ENCODE measurements at places on chromosomes 13 and 19.
A peak's percentile ranks its signal among the peaks of the same experiment; 100 is the strongest.

DNA sequence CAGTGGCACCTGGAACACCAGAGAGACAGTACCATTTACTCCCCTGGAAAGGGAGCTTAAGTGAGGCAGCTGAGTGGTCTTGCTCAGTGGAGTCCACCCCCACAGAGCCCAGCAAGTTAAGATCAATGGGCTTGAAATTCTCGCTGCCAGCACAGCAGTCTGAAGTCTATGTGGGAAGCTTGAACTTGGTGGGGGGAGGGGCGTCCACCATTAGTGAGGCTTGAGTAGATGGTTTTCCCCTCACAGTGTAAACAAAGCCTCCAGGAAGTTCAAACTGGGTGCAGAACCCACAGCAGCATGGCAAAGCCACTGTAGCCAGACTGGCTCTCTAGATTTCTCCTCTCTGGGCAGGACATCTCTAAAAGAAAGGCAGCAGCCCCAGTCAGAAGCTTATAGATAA, 30.3 kb upstream of the CEACAM4 start:
- no peak for DNase-seq

- DNase-seq: no peak
These were observed 161.4 kb downstream of the STK24 start for GRCh38 chr13:98415326-98416070.

DNA sequence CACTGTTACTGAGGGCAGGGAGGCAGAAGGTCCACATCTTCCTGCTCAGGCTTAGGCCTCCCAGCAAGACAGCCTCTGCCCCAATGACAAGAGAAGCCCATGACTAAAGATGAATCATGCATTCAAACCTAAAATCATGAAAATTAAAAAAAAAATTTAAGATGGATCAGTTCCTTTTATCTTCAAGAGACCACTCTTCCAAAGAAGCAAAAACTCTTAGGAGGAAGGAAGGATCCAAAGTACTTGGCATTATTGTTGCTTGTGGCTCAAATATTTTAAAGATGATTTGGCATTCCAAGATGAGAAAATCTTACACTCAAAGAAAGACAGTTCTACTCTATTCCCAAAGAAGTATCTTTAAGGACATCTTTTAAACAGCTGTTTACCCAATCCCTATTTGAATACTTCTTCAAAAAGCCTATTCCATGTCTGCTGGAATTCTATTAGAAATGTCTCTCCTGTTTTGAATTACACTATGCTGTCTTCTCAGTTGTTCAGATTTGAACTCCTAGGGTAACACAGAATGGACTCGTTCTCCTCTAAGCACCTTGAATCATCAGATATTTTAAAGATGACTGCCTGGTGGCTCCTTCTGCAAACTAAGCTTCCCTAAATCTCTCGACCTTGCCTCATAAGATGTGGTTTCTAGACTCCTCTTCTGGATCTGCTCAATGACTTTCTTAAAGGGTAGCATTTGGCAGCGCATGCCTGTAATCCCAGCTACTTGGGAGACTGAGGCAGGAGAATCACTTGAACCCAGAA, 7.0 kb downstream of the SERP2 start:
- DNase-seq: no peak

GRCh38 chr19:10510301-10510802, 6.9 kb downstream of the S1PR5 start:
- no peak for DNase-seq

GRCh38 chr19:16405091-16405490, 66.7 kb downstream of the EPS15L1 start:
- no peak for DNase-seq

DNA sequence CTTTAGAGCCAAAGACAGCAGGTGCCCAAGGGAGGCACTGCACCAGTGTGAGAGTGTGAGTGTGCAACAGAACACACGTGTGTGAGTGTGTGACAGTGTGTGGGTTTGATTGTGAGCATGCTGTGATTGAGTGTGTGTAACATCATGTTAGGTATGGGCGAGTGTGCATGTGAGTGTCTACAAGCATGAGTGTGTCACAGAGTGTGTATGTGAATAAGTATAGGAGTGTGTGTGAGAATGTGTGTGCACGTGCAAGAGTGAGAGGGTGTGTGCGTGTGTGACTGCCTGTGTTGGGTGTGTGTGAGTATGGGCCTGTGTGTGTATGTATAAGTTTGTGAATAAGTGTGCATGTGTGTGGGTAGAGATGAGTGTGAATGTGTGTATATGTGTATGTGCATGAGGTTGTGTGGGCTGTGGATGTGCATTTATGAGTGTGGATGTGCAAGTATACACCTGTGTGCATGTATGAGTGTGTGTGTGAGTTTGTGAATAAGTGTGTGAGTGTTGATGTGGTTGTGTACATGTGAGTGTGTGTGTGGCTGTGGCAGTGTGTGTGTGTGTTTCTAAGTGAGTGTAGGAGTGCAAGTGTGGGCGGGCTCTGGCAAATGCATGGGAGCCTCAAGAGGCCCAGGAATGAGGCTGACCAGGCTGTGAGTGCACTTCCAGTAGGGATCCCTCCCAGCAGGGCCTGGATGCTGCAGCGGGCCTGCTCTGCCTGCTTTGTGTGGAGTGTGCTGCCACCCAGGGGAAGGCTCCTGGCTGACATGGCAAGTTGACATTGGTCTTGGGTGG, 198.4 kb downstream of the COL4A1 start:
- peak; percentile 66 for DNase-seq

DNA sequence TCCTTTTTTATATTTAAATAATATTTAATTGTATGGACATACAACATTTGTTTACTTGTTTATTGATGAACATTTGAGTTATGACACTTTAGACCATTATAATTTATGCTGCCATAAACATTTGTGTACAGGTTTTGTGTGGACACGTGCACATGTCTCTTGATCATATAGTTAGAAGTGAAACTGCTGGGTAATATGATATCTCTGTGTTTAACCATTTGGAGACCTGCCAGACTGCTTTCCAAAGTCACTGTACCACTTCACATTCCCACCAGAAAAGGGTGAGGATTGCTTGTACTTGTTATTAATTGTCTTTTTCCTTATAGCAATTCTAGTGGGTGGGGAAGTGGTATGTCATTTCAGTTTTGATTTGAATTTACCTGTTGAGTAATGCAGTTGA, 145.6 kb upstream of the KLHL1 start:
- no peak for DNase-seq

- no peak for DNase-seq
These were observed 126.7 kb downstream of the SOX1 start for GRCh38 chr13:112193463-112194166.

DNA sequence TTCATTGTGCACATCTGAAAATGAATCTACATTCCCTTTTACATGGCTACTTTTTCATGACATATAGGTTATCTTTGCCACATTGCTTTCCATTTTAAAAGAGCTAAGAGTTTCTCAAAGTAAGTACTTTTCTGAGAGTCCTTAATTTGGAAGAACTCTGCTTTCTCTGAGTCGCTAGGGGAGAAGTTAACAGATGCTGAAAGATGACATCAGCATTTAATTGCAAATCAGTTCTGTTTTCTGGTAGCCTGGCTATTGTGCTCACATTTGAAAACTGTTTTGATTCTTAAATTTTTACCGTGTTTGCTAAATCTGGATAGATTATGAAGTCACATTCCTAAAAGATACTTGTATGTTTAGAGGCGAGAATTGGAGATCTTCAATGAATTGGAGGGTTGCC, 107.7 kb upstream of the C1QTNF9B start:
- no peak for DNase-seq

- DNase-seq: no peak
These were observed 85.8 kb upstream of the UBL3 start for GRCh38 chr13:29936051-29936813.

- no peak for DNase-seq
These were observed 57.3 kb upstream of the UBL3 start for GRCh38 chr13:29907670-29908069.

DNA sequence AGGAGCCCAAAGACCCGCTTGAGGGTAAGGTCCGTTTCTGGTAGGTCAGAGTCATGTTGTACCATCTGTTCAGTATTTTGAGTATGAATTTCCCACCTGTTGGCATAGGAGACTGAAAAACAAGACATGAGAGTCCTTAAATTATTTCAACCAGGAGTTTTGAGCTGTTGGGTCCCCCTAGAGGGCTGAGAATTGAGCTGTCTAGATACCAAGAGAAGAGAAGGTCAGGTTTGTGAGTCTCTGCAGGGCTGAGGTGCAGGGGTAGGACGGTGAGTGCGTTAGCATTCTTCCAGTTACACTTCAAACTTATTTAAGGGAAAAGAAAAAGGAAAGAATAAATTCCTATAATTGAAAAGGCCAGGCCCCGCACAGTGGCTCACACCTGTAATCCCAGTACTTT, 5.0 kb downstream of the CBLC start:
- DNase-seq: no peak

GRCh38 chr13:111179908-111180760, 65.0 kb downstream of the ARHGEF7 start:
- no peak for DNase-seq

- DNase-seq: no peak
These were observed 54.0 kb downstream of the FLT1 start for GRCh38 chr13:28440774-28441504.

DNA sequence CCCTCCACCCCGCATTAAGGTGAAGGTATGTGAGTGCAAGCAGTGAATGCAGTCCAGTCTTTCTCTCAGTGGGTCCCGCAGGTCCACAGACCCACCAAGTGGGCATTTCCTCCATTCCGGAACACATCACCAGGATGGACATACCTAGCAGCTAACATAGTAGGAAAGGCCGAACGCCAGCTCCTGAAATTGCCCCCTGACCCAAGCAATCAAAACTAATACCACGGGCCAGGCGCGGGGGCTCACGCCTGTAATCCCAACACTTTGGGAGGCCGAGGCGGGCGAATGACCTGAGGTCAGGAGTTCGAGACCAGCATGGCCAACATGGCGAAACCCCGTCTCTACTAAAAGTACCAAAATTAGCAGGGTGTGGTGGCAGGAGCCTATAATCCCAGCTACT, 71.7 kb upstream of the VSTM2B start:
- no peak for DNase-seq

GRCh38 chr13:23509781-23510543, 60.2 kb upstream of the TNFRSF19 start:
- no peak for DNase-seq

DNA sequence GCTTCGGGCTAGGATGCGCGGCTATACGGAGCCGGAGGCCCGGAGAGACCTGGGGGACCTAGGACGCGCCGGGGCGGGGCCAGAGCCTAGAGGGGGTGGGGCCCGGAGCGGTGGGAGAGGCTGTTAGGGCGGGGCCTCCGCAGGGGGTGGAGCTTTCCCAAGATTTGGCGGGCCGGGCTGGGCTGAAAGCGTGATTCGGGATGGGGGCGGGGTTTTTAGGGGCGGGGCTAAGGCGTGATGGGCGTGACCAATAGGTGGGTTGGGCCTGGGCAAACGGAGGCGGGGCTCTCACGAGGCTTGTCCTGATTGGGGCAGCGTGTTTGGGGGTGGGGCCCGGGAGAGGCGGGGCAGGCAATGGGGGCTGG, 439 bp downstream of the RAB11B start:
- peak; percentile 97 for DNase-seq

GRCh38 chr13:76425935-76426334, 460.3 kb downstream of the KCTD12 start:
- DNase-seq: no peak

GRCh38 chr13:95471960-95472359, 80.6 kb upstream of the CLDN10 start:
- no peak for DNase-seq

DNA sequence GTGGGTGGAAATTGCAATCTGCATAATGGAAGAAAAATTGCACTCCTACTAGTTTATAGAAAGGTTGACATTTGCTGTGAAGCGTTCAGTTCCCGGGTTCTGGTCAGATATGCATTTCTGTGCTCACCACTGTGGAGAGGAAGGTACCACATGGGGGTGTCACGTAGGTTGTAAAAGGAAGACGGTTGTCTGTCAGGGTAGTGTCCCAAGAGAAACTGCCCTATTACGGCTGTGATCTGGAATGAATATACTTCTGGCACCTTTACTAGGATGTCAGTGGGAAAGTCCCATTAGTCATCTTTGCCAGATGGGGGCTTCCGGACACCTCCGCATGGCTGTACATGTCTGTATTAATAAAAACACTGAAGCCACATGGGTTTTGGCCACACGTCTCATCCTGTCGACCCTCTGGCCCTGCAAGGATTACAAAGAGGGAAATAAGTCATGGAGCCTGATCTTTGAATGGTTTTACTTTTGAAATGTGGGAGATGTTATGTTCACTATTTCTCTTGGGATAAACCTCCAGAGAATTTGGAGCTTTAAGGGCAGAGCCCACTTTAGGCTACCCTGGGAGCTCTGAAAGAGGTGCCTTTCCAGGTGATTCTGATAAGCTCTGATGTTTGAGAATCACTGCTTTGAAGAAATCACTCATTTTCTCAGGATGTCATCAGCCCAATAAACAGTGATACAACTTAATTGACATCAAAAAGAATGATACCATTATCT, 133.9 kb downstream of the AKAP11 start:
- DNase-seq: no peak

GRCh38 chr19:15123031-15123890, 16.1 kb downstream of the SYDE1 start:
- DNase-seq: no peak

- no peak for DNase-seq
These were observed 172.1 kb downstream of the NUFIP1 start for GRCh38 chr13:44817131-44817671.

- no peak for DNase-seq
These were observed 7.5 kb upstream of the ZBTB32 start for GRCh38 chr19:35696835-35697234.
